ENCODE measurements at places on chromosomes 13 and 19. TPM values are rescaled to one million over a fixed set of nuclear protein-coding genes. Genes with fewer than 3 reads are reported as not detected.

HRC gene
- not detected for total RNA-seq

DACT3 gene
- total RNA-seq, result 0.33 TPM

MBD3L2 gene
- not detected for total RNA-seq

- DNase-seq, result peak; percentile 91
These were observed 113.2 kb downstream of the TM9SF2 start for GRCh38 chr13:99614465-99614885.

DNA sequence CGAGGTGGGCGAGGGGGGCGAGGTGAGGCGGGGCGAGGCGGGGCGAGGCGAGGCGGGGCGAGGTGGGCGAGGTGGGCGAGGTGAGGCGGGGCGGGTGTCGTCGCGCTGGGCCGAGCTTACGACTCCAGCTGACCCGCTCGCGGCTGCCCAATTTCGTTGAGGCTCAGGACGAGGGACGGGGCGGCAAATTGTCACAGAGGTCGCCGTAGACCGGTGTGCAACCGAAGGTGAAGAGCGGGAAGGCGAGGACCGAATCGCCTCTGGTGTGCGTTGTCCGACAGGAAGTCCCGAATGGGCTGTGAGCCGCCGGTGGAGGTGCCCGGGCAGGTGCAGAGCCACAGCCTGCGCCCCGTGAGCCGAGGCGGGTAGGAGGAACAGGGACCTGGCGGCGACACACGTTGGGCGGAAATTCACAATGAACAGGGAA lies at the start of gene LACC1:
TSS of gene LACC1 (plus strand) at position 150 of the 427 bp plus-strand sequence. CDS start 1,082 bp downstream, outside the sequence.
- DNase-seq, result no peak
